ENCODE measurements at places on chromosomes 5 and 9.

DNA sequence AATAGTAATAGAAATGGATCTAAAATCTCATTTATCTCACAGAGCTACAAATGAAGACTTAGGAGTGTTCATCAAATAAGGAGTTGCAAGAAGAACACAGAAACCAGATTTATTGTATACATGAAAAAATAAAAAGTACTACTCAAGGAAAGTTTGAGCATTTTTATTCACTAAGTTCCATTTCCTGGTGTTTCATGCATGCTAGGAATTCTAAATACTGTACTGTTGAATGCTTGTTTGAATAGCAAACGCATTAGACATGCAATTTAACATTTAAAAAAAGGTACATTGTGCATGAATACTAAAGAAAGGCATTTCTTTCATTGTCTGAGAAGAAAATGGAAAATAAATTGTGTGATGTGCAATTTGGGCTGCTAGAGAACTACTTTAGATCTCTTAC lies 52.1 kb downstream of the C6 start:
- no peak for DNase-seq

DNA sequence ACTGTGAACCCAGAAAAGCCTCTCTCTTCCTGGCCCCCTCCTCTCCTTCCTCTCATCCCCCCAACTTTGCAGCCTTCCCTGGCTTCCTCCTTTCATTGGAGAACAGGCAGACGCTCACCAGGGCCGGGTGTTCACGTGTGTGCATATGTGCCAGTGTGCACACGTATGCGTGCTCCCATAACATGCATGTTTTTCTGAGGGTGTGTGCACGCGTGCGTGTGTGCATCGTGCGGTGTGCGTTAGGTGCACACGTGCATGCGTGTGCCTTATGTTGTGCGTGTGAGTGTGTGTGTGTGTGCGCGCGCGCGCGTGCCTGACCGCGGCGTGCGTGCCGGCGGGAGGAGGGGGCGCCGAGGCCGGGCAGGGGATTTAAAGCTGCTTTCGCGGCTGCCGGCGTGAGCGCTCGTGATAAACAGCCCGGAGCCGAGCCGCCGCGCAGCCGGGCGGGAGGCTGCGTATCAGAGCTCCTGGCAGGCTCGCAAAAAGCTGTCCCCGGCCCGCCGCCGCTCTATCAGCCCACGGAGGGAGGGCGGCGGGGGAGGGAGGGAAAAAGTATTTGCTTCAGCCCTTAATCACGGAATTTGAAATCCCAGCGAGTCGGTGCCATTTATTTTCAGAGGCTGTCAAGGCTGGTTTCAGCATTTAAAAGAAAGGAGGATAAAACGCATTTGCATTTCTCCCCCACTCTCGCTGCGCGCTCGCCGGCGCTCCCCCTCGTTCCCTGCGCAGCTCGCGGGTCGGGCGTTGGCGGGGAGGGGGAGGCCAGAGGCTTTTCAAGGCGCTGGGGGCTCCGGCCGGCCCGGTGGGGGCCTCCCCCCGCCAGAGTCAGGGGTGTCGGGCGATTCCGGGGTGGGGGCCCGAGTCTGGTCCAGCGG lies 183.9 kb downstream of the C9orf50 start:
- no peak for DNase-seq

- DNase-seq, result no peak
Observed at GRCh38 chr5:107826311-107827000, 155.7 kb upstream of the EFNA5 start.

DNA sequence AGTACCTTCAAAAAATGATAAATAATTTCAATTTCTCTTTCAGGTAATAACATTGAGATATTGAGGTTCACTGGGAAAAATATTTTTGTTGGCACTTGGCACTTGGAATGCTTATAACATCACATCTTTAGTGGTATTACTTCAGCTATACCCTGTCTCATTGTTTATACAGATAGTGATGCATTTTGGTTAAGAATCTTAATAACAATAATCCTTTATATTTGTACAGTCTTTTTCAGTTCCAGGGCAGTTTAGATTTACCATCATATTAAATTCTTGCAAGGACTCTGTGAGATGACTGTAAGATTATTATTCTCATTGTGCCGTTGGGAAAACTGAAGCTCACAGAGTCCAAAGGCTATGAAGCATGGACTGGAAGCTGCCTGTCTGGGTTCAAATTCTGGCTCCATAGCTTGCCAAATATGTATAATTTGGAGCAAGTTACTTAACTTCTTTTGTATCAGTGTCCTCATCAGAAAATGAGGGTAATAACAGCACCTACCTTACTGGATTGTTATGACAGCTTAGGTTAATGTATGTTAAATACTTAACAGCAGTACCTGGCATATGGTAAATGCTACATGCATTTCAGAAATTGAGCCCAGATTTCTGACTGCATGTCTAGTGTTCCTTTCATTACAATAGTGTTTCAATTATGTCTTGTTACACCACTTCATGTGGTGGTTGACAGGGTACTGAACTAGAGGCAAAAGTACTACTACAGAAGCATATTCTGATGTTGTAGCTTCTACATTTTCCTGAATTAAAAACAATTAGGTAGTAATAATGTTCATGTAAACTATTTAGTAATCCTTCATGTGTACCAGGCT lies 272.2 kb downstream of the PLK2 start:
- DNase-seq, result no peak

GRCh38 chr9:129026442-129027223 lies 1.5 kb downstream of the SH3GLB2 start:
- DNase-seq, result no peak

DNA sequence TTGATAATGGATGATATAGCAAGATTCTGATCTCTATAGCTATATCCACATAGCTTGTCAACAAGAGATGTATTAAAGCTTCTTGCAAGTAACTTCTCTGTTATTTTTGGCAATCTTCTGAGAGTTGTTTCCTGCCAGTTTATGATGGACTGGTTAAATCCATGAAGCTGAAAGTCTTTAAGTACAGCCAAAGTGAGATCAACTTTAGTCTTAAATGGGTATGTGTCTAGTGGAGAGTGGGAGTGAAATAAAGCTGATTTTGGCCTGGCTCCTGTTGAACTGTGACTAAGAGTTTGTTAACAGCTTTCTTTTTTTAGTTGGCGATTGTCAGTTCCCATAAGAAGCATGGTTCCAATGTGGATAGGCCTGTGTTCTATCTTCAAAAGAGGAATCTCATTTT lies 350.9 kb upstream of the PCSK5 start:
- DNase-seq, result no peak

- no peak for DNase-seq
Observed at GRCh38 chr9:128503870-128504269, 649 bp upstream of the GLE1 start.

- DNase-seq, result no peak
Observed at GRCh38 chr9:106773750-106774149, 89.2 kb upstream of the ZNF462 start.

All from activated CD4-positive, alpha-beta T cell treated with anti-CD3 and anti-CD28 coated beads, Interleukin-2, amount 50 U/mL, for 24 hours (primary cell).